Left cardiac atrium (tissue), 4 donors: ENCODE measurements at places on chromosomes 12 and 14. TPM values are rescaled to one million over a fixed set of nuclear protein-coding genes. Genes with fewer than 3 reads are reported as not detected.

Gene TMEM119
- total RNA-seq: 3.0 TPM

DNA sequence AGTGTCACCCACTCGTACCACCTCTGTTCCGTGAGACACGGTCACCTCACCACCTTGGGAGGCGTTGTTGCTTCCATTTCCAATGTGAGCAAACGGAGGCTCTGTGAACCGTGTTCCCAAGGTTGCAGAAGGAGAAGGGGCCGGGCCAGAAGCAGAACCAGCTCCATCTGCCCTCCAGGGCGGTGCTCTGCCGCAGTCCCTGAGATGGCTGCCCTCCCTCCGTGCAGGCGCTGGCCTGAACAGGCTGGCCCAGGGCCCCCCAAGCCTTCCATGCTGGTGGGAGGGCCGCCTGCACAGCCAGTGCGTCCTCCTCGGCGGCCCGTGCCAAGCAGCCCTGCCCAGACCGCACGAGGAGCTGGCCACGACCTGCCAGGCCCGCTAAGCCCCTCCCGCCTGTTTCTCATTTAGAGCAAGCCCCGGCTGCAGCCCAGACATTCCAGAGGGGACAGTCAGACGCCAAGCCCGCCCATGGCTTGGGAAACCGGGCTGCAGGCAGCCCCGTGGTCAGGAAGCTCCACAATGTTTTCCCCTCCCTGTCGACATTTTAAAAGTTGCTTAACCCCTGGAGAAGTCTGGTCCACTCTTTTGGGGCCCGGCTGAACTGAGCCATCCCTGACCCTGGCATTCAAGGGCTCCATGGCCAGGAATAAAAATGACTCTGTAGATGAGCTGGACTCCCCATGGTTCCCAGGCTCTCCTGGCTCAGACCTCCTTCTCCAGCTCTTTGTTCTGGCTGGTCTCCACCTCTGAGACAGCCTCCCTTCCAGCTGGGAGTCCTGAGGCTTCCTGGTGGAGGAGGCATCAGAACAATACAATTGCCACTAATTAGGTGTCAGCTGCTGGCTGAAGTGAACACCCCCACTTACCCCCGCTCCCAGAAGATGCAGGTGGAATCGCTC, 236.0 kb downstream of the BCL11B start:
- DNase-seq: peak; percentile 89

DNA sequence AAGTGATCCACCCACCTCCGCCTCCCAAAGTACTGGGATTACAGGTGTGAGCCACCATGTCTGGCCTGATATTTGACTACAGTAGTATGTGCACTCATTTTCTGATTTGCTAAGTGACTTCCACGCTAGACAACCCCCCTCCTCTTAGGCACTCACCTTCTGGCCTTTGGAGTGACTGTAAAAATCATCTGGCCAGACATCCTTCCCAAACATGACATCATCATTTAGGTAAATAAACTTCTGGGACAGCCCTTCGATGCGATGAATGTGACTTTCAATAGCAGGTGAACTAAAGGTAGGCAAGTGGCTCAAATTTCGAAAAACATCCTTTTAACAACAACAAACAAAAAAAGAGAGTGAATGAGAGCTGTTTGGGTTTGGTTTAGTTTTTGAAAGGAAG, 30.6 kb upstream of the SYCP3 start:
- DNase-seq: no peak

DNA sequence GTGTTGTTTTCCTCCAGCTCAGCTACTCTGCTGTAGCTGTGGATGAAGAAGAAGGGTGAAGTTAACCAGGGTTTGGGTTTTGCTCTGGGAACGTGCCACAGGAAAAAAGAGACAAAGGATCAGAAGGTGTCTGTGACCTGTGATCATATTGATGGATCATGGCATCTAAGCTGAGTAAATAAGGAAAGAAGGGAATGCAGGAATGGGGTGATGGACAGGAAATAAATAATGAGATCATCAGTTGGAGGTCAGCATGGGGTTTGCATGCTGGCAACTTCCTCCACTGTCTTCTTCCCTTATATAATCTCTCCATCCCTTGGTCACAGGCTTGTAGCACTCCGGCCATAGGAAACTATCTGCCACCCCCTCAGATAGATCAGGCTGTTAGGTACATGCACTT, 430.3 kb upstream of the PDE3A start:
- no peak for DNase-seq

Gene GSC
- 0.39 TPM for total RNA-seq

DNA sequence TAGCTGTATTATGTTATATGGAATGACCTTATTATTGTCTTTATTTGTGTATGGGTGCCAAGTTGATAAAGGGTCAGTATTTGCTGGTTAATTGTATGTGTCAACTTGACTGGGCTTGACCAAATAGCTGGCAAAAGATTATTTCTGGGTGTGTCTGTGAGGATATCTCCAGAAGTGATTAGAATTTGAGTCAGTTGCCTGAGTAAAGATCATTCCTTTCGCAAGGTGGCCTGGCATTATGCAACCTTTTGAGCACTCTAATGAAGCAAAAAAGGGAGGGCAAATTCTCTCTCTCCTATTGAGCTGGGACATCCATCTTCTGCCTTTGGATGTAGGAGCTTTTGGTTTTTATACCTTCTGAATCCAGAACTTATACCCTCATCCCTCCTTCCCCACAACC, 82.2 kb downstream of the ATXN7L3B start:
- DNase-seq: no peak

DNA sequence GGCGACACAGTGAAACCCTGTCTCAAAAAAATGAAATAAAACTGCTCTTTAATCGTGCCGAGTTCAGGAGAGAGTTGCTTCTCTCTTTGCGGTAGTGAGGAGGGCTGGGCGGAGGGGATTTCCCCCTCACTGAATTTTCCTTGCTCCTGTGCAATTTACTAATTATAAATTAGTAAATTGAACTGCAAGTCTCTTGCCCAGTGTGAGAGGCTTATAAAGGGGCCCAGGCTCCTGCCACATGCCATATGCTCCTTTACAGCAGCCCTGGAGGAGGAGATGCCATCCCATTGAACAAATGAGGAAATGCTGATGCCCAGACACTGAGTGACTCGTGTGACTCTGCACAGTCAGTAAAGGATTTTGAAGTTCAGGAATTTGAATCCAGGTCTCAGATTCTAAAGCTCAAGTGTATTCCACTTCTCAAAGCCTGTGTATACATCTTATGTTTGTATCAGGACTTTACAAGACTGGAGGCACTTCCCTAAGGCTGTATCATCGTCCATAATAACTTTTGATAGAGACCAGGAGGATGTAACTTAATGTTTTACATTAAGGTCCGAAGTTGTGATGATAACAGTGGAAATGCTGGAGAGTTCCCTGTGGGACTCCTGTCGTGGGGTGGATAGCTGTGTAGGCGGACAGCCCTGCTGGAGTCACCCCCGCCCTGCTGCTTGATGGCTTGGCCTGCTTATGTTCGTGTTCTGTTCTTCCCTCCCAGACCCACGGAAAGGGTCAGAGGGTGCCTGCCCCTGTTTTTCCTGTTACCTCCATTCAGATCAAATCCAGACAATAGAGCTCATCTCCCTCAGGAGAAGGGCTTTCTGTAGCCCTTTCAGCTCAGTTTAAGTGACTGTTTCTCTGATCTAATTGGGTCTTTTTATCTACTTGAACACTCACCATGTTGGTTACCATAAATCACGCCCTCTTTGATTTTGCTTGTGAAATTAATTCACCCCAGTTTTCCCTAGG, 13.9 kb downstream of the PELI2 start:
- DNase-seq: no peak

Gene SLC8A3
- 5.9 TPM for total RNA-seq

GRCh38 chr12:79344855-79345847, 345.6 kb downstream of the PAWR start:
- DNase-seq: no peak

GRCh38 chr14:102633906-102634595, 41.6 kb downstream of the RCOR1 start:
- DNase-seq: no peak

Gene FIGNL2
- 0.39 TPM for total RNA-seq

GRCh38 chr14:55448141-55448614, 7.8 kb upstream of the TBPL2 start:
- peak; percentile 68 for DNase-seq

Gene FOXA1
- not detected for total RNA-seq

DNA sequence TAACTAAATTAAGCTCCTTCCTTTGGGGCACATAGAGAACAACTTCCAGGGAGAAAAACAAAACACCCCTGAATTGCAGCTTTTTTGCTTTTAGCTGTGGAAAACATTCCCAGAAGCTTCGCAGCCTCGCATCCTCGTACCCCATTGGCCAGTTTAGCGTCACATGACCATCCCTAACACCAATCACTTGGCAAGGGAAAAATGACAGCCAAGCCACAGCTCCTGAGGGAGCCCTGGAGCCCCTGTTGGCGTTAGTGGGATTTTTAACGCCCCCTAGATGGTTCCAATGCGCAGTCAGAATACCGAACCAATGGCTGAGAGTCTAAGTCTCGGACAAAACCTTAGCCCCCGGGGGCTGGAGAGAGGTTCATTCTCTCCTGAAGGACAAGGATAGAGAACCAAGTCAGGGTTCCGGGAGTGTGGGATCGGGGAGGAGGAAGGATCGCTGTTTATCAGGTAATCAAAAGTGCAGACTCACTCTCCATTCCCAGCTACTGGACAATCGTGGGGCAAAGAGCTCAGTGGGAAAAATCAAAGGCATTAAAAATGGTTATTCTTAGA, 135.6 kb upstream of the HIF1A start:
- DNase-seq: no peak

Gene HOXC11
- not detected for total RNA-seq

DNA sequence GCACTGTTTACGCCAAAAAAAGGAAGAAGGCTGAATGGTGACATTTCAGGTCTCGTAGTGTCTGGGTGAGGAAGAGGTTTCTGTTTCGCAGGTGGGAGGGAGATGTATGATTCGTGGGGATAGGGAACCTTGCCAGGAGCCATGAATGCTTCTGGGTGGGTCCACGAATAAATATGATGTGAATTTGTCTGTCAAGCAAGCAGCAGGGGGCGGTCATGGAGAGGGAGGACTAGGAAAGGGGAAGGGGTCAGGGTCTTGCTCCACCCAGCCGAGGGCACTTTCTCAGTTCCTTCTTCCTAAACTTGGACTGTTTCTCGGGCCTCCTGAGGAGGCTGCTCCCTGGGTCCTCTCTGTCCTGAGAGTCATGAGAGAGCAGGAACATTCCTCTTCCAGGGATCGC, 72.5 kb downstream of the LGMN start:
- DNase-seq: no peak

DNA sequence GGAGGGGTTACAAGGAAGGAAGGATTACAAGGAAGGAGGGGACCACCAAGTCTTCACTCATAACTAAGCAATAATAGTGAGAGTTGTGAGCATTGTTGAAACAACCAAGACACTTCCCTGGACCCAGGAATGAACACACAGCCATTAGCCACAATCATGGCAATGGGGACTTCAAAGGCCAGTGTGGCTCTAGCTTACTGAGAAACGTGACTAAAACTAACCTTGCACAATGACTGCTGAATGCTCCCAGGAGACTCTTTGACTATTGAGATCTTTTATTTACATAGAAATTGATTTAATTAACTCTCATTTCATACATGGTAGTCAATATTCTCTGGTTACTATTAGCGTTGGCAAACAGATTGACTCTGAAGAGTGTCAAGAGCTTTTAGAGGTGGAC, 263.0 kb upstream of the SOX5 start:
- DNase-seq: no peak

Gene MDGA2
- not detected for total RNA-seq
